PC-9 (cell line): ENCODE measurements at places on chromosomes 5 and 9. TPM values are rescaled to one million over a fixed set of nuclear protein-coding genes. Genes with fewer than 3 reads are reported as not detected.

- H3K4me3 ChIP-seq: no peak overlapping the region
- no peak for DNase-seq
- no peaks in the 10 kb centered on the region for H3K4me1 ChIP-seq
- H3K27ac ChIP-seq: no peak overlapping the region
- no peaks in the 10 kb centered on the region for H3K27me3 ChIP-seq
Measured at GRCh38 chr9:124273427-124274160, 15.8 kb downstream of the NEK6 start.

DNA sequence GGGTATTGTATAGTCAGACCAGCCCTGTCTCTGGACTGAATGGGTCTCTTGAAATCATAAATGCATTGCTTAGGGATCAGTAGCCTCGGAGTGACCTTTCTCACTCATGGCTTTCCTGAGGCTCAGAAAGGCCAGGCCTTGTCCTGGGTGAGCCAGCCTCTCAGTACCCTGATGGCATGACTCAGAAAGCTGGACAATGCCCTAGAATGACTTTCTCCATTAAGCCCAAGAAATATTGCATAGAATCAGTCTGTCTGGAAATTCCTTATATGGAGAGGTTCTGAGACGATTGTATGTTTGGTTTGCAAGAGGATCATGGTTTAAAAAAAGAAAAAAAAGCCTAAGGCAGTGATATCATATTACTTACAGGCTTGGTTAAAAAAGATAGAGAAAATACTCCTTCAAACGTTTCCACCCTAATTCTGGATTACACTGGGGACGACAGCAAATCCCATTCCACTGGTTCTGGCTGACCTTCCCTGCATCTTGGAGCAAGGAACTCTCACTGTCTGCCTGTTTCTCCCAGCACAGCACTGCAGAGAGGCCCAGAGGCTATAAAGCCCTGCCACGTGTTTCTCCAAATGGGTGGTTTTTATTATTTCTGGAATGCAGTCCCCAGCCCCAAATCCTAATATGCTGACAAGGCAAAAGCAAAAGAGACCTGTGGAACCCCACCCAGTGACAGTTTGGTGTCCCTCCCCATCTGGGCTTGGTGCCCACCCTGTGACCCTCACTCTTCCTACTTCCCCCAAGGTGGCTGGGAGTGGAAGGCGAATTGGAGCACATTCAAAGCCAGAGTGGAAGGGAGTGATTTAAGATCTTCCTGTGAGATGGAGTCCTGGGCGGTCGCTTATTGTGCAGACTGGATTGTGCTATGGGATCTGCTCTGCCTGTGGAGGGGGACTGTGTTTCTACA, 34.4 kb downstream of the MAP1B start:
- H3K4me1 ChIP-seq: peaks cover 27% of the 10 kb centered on the region
- H3K27me3 ChIP-seq: no peaks in the 10 kb centered on the region
- peaks cover 18% of the 10 kb centered on the region; the same call in 1 of the 2 replicates for H3K36me3 ChIP-seq
- H3K4me3 ChIP-seq: no peak overlapping the region
- peak overlapping the region; percentile 72 for H3K27ac ChIP-seq

DNA sequence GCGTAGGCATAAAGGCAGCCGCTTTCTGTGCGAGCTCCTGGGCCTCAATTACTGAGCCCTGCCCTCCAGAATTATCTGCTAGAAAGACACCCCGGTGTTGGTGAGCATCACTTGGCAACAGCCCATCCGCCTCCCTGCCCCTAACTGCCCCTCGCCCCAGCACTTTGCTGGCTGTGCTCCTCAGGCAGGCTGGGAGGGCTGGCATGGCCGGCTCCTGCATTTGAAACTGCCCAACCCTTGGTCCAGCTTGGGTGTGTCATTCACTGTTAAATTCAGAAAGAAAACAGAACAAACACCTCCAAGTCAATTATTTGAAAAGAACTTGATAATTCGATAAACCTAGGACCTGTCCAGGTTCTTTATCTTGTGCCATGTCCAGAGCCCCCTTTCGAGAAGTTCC, 334.2 kb downstream of the IRX2 start:
- no peak overlapping the region for H3K4me3 ChIP-seq
- peaks cover 85% of the 10 kb centered on the region for H3K27me3 ChIP-seq
- no peak for DNase-seq
- H3K36me3 ChIP-seq: no peaks in the 10 kb centered on the region
- no peaks in the 10 kb centered on the region for H3K4me1 ChIP-seq

DNA sequence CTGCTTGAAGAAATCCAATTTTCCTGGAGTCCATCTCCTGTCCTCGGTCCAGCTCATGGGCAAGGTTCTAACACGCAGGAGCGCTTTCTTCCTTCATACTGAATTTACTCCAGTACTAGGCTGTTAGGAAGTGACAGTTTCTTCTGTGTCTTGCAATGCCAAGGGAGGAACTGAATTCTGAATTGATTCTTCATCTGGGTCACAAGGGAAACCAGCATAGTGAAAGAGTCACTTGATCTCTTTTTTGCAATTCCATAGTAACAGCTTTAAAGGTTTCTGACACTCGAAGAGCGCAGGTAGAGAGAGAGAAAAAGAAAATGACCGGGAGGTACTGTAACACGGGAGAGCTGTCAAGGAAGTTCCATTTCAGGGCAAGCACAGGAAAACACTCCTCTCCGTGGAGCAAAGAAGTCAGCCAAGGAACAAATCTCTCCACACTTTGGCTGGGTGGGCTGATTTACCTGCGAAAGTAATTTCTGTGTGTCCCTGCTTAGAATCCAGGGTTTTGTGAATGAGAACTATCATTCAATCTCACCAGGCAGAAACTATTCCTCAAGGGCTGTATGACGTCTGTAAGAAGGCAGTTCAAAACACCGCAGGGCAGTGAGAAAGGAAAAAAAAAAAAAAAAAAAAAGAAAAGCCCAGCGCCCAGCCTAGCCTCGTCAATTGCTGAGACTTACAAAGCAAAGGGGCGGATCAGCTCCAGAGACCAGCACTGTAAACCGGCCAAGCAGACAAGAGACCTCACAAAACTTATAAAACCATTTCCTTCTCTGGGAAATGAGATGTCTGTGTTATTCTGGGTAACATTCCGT, 617.8 kb downstream of the PDE4D start:
- peak; percentile 50 for DNase-seq
- no peaks in the 10 kb centered on the region for H3K36me3 ChIP-seq
- H3K27ac ChIP-seq: 0 out of 2 replicates have a peak overlapping the region, but pooled peaks have one; percentile 12
- peak overlapping the region; percentile 48; the same call in 1 of the 2 replicates for H3K4me3 ChIP-seq
- H3K4me1 ChIP-seq: 0 out of 2 replicates have a peak, but pooled peaks cover 4% of the 10 kb centered on the region

The LRRC26 gene
- total RNA-seq: 2.3 and 2.5 TPM in 2 replicates

The PAPPA gene
- total RNA-seq: 3.4 and 3.9 TPM in 2 replicates

GRCh38 chr9:99515093-99515492, 293.0 kb downstream of the SEC61B start:
- DNase-seq: no peak
- H3K4me1 ChIP-seq: no peaks in the 10 kb centered on the region
- H3K36me3 ChIP-seq: no peaks in the 10 kb centered on the region
- no peak overlapping the region for H3K27ac ChIP-seq

The DRD1 gene
- total RNA-seq: not detected in 2 replicates
